SIG-M5 (cell line): ENCODE measurements at places on chromosomes 7 and 10.

DNA sequence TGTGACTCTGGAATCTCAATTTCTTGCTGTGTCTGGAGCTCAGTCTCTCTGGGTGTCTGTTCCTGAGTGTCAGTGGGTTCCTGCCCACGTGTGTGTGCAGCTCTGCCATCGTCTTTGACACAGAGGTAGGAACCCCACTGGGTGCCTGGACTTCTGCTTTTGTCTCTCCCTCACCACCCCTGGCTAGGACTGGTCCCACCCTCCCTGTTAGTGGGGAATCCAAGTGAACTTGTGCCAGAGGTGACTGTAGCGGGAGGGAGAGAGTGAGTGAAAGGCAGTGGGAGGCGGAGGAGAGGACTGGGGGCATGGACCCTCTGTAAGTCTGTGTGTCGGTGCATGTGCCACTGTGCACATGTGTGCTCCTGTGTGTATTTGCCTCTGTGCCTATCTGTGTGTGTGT is 299.9 kb upstream of the ZMIZ1 start:
- no peak for DNase-seq

DNA sequence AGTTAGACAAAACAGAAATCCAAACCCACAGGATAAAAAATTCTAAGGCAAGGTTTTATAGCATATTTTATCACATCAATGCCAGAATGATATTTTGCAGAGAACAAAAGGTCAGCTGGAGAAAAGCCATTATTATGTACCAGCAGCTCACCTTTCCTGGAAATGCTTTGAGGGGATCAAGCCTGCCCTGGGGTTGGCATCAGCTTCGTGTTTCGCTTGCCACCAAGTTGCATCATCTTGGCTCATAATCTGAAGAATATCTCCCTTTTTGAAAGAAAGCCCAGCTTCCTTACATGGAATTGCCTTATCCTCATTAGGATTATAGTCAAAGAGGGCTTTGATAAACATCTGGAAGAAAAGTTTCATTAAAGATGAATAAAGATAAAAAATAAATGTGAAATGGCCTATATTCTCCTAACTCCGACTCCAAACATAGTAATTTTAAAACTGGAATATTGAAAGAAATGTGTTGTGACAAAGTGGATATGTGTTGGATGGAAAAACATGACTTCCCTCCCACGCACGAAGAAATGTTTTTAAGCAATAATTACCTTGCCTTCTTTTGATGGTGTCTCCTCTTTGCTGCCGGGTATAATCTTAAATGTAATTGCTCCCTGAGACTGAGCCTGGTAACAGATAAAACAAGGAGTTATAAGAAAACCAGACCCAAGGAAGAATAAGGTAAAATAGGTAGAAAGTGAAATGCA is 121.3 kb upstream of the ODAD2 start:
- DNase-seq = no peak

GRCh38 chr7:159114096-159114495 is 30.6 kb downstream of the VIPR2 start:
- DNase-seq = no peak

GRCh38 chr10:84126785-84127167 is 12.5 kb upstream of the GHITM start:
- DNase-seq = no peak

- no peak for DNase-seq
Observed at GRCh38 chr7:116512520-116513188, 12.2 kb upstream of the CAV1 start.

DNA sequence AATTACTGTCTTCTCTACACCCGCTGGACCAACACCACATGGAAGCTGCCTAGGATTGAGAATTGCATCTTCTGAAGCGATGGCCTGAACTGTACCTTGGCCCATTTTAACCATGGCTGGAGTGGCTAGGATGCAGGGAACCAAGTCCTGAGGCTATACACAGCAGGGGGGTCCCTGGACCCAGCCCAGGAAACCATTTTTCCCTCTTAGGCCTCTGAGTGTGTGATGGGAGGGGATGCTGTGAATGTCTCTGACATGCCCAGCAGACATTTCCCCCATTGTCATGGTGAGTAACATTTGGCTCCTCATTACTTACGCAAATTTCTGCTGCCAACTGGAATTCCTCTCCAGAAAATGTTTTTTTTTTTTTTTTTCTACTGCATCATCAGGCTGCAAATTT is 822.7 kb downstream of the PCDH15 start:
- DNase-seq = no peak

DNA sequence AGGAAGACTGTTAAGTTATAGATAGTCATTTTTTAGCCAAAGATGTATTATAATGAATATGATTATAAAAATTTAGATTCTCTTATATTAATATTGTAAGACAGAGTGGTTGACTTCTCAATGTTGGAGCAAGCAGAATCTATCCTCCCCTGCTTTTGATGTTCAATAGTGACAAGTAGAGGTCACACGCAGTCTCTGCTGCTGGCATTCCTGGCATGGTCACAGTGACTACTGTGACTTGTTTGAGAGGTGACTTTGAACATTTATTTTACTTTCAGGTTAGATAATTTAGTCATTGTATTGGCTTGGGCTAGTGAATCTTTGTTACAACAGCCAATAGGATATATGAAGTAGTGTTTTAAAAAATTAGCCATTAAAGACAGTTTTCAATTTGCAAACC is 13.7 kb upstream of the CD36 start:
- DNase-seq = no peak

- DNase-seq = no peak
Observed at GRCh38 chr10:132162021-132162531, 24.7 kb upstream of the DPYSL4 start.

DNA sequence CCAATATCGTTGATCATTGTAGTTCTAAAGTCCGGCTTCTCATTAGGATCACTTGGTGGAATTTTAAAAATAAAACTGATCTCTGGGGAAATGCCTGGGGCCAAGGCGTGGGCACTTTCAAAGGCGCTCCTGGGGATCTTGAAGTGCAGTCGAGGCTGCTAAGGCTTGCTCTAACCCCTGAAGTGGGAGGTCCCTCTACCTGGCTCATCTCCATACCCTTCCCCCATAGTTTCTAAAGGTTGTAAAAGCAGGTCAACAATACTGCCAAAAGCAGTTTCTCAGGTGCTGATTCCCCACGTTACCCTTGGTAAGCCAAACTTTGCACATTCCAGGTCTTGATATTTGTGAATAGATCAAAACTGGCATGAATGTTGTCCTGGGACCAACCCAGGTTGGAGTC is 79.0 kb upstream of the SP8 start:
- no peak for DNase-seq

GRCh38 chr7:102111061-102112041 is 175.3 kb upstream of the SH2B2 start:
- DNase-seq = no peak

DNA sequence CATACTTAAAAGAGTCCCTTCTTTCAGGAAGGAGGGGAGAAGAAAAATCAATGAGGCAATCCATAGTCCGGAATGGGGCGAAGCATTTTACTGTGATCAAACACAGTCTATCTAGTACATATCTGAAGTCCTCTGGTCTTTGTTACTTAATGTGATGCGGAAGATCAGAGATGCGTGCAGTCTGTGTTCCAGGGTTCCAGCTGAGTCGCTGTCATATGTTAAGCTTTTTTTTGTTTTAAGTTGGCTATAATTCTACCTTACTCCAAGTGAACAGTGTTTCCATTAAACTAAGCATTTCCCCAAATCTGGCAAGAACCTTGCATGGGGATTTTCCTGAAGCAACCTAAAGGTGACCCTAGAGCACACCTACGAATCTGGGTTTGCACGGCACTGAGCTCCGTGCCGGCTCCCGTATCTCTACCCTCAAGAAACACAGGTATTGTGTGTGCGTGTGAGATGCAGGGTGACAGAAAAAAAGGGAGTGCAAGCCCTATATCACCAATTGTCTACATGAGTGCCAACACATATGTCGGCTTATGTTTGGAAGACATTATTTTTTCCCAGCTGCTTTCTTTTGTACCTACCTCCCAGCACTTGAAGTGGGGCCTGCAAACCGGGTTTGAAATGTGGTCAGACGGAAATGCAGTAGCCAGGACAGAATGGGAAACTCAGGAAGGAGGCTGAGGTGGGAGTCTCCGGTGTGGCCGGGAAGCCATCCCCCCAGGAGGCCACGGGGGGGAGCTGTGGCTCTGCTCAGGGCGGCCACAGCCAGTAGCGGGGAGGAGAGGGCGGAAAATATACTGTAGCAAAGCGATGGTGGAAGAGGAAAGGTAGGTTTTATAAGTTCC is 435.8 kb upstream of the MGMT start:
- no peak for DNase-seq

DNA sequence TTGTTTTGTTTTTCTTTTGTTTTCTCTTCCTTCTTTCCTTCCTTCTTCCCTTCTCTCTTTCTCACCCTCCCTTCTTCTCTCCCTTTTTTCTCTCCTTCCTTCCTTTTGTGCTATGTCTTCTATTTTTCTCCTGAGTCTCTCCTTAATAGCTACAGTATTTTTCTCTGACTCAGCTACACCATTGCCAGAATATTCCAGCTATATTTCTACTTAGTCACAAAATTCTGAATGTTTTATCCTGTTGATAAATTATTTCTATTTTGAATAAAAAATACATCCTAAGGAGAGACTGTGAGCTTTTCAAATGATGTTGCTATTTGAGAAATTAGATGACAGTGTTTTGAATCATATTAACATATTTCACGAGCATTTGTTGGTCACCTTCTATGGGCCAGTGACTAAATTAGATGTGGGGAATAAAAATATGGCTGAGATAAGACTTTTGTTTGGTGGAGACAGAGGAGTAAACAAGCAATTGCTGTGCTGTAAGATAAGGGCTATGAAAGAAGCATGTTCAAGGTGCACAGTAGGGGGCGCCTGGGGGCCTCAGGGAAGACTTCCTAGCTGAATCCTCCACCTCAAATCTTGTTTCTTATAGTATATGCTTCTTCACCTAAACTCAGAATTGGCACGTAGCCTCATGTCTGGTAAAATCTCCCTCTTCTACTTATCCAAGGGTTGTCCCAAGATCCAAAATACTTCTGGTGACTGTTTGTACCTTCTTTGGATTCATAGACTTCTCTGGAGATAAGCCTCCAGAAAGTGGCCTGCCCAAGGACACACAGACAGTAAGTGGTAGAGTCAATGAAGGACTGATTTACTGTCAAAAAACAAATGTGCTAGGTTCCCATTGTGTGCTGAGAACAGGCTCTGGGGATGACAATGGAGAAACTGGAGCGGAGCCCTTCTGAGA is 115.5 kb upstream of the CREB5 start:
- no peak for DNase-seq

DNA sequence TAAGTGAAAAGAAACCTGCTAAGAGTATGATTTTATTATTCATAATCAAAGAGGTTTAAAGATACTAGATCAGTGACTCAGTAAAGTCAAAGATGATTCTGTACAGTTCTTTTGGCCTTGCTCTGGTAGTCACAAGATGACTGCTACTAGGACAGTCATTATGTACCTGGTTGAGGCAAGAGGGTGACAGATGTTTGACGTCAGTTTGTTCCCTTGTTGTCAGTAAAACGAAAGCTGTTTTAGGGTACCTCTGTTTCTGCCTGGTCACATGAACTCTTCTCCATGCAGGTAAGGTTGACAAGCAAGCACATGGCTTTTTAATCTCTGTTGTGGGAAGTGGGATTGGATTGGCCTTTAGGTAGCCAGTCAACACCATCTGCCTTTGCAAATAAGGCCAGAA is 308.0 kb downstream of the EXOC4 start:
- DNase-seq = no peak

DNA sequence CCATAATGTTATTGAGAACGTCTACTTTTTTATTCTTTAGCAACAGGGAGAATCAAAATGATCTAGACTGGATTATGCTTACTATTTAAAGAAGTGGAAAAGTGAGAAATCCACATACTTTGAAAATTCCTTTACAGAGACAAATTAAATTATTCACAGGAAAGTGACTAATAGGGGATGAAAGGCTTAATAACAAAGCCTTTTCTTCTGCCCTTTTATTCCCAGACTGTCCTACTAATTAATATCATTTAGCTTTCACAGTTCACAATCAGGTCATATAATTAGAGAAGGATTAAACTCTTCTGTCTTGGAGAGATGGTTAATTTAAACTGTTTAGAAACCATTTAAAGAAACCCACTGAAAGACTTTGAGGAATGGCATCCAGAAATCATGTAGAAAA is 58.8 kb downstream of the ARL4A start:
- no peak for DNase-seq
